ENCODE measurements at places on chromosomes 5 and 9.

GRCh38 chr9:122219856-122220672 is 8.7 kb downstream of the LHX6 start:
- H3K27me3 ChIP-seq = peaks cover 35% of the 10 kb centered on the region
- H3K36me3 ChIP-seq = peaks cover 17% of the 10 kb centered on the region
- H3K4me1 ChIP-seq = peaks cover 60% of the 10 kb centered on the region
- peak; percentile 55 for DNase-seq

GRCh38 chr5:142400415-142400814 is 75.6 kb upstream of the SPRY4 start:
- no peak for DNase-seq
- H3K4me3 ChIP-seq = no peak overlapping the region

DNA sequence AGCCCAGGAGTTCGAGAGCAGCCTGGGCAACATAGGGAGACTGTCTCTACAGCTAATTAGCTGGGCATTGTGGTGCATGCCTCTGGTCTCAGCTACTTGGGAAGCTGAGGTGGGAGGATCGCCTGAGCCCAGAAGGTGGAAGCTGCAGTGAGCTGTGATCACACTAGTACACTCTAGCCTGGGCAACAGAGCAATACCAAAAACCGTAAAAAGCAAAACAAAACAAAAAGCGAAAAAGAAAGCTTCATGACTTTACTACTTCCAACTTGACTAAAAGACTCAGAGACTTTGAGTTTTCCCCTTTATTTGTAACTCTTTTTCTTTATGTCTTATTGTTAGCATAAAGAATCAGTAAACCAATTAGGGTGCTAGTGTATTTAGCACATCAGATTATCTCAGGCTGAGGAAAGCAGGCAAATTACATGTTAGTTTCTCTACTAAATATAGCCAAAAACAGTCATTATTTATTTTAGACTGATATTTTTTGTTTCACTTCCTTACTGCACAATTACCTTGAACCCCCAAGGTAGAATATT is 5.4 kb downstream of the RAD17 start:
- DNase-seq = no peak
- H3K27ac ChIP-seq = no peak overlapping the region
- H3K27me3 ChIP-seq = no peaks in the 10 kb centered on the region
- peaks cover 7% of the 10 kb centered on the region for H3K36me3 ChIP-seq
- peaks cover 4% of the 10 kb centered on the region for H3K4me1 ChIP-seq
- no peak overlapping the region for H3K4me3 ChIP-seq

DNA sequence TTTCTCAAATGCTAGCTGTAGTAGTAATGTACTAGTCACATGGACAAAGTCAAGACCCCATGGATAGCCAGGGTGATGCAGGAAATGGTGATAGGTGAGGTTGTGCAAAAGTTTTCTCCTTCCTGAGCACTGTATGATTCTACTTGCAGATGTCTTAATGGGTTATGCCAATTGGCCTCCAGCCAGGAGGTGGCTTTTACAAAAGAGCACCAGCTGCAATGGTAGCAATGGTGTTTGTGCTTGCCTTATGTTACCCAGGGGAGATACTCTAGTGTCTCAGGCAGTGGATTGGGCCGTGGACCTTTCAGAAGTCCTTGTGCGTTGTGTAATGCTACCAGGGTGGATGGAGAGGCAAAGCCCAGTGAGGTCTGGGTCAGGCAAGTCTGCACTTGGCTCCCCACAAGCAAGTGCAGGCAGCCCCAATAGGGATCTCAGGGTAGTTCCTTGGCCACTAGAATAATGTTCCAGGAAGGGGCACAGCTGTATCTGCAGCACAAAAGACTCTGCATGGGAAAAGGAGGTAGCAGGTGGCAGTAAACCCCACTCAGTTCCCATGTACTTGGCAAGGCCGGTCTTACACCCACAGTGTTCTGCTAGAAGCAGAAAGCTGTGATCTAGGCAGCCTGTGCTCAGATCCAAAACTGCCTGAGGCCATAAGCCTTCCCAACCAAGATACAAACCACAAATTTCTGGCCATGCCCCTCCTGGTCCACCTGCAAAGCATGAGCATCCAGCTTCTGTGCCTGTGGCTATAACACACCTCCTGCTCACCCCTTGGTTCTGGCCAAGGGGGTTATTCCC is 46.4 kb upstream of the EDIL3 start:
- no peaks in the 10 kb centered on the region for H3K4me1 ChIP-seq
- no peaks in the 10 kb centered on the region for H3K36me3 ChIP-seq
- H3K4me3 ChIP-seq = no peak overlapping the region
- no peak for DNase-seq
- H3K27ac ChIP-seq = no peak overlapping the region
- no peaks in the 10 kb centered on the region for H3K27me3 ChIP-seq

- H3K27ac ChIP-seq = peak overlapping the region; percentile 44
- H3K4me1 ChIP-seq = peaks cover 16% of the 10 kb centered on the region
- DNase-seq = no peak
- H3K4me3 ChIP-seq = no peak overlapping the region
- H3K36me3 ChIP-seq = no peaks in the 10 kb centered on the region
Observed at GRCh38 chr5:36658038-36658756, 51.8 kb downstream of the SLC1A3 start.

GRCh38 chr9:128068386-128069205 is 564 bp downstream of the SLC25A25 start:
- peak overlapping the region; percentile 93 for H3K4me3 ChIP-seq
- no peak for DNase-seq
- H3K27me3 ChIP-seq = peaks cover 9% of the 10 kb centered on the region

- H3K27me3 ChIP-seq = peaks cover 3% of the 10 kb centered on the region
- no peak overlapping the region for H3K27ac ChIP-seq
- DNase-seq = no peak
- H3K4me3 ChIP-seq = no peak overlapping the region
- peaks cover 4% of the 10 kb centered on the region for H3K36me3 ChIP-seq
Observed at GRCh38 chr5:15785531-15785981, 285.6 kb downstream of the FBXL7 start.

Data from endothelial cell (in vitro differentiated cells).